ENCODE measurements at places on chromosomes 3 and 15. TPM values are rescaled to one million over a fixed set of nuclear protein-coding genes. Genes with fewer than 3 reads are reported as not detected.

Gene ZNF80
- not detected for polyA plus RNA-seq

Gene ZMYND10
- polyA plus RNA-seq: 0.87 TPM

Gene GPR62
- not detected for polyA plus RNA-seq

Gene MAP1A
- polyA plus RNA-seq: 48.5 TPM

Gene SKIC8
- 92.0 TPM for polyA plus RNA-seq

Gene IL20RB
- polyA plus RNA-seq: 2.1 TPM

Gene AMT
- 5.5 TPM for polyA plus RNA-seq

Gene LAMB2
- 470 TPM for polyA plus RNA-seq

Gene ROPN1
- 0.29 TPM for polyA plus RNA-seq

Gene COL6A5
- polyA plus RNA-seq: not detected

Gene ARRDC4
- polyA plus RNA-seq: 9.2 TPM

Gene TNFAIP8L3
- polyA plus RNA-seq: 0.30 TPM

Gene ALCAM
- polyA plus RNA-seq: 198 TPM

Gene CIB1
- 40.4 TPM for polyA plus RNA-seq

Gene SLC9C1
- not detected for polyA plus RNA-seq

Gene MITF
- 32.2 TPM for polyA plus RNA-seq

Data from AG04450 (cell line).